ENCODE measurements at places on chromosomes 16 and 17.

- no peak for DNase-seq
Observed at GRCh38 chr17:82242977-82243647, 14.3 kb downstream of the SLC16A3 start.

DNA sequence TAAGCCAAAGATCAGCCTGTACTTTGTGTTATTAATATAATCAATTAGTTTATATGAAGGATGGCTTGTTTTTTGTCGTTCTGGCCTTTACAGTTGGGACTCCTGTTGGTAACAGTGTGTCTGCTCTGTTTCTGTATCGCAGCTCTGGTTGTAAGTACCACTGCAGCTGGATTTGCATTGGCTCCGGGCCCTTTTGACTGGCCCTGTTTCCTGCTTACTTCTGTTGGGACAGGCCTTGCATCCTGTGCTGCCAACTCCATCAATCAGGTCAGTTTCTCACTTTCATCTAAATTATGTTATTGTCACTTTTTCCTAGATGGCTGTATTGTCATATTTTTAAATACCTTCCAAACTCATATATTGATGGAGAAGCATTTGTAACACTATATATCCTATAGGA is 32.7 kb downstream of the COX10 start:
- DNase-seq, result no peak

GRCh38 chr16:67084345-67085028 is 25.3 kb upstream of the PHAF1 start:
- no peak for DNase-seq

- DNase-seq, result no peak
Observed at GRCh38 chr16:70294385-70295025, 4.5 kb upstream of the DDX19B start.

- peak; percentile 4 for DNase-seq
Observed at GRCh38 chr16:86016201-86016965, 117.4 kb downstream of the IRF8 start.

DNA sequence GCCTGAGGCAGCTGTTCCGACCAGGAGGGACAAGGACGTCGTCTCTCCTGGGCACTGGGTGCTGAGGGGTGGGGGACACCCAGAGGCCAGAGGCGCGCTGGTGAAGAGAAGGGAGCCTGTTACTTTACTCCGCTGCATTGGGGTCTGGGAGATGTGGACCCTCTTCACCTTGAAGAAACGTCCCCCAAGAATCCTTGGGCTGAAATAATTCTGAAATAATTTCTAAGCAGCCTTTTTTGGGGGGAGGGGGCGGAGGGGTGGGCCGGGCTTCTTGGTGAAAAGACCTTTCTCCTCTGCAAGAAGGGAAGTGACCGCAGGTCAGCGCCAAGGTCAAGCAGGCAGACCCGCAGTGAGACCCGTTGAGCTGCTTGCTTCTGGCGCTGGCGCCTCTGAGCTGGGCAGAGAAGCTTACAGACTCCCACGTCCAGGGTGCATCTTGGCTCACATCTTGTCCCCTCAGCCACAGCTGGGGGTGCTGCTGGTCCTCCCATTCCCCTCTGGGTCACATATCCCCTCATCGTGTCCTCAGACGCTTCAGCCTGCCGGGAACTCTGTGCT is 1.1 kb downstream of the SYT17 start:
- DNase-seq, result no peak

GRCh38 chr17:27568811-27569210 is 62.2 kb upstream of the LGALS9 start:
- DNase-seq, result no peak

DNA sequence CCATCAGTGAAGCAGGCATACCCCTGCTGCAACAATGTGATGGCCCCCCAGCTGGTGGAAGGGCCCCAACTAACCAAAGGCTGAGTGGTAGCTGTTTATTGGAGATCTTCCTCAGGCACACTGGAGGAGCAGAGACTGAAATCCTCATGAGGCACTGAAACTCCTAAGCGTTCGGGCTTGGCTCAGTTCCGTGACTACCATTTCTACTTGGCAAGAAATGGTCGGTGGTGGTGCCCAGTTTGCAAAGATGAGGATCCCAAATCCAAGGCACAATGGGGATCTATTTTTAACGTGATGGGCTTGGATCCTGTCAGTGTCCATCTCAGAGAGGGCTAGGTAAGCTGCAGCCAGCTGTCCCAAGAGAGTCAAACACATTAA is 82.8 kb downstream of the TNFRSF13B start:
- DNase-seq, result no peak

DNA sequence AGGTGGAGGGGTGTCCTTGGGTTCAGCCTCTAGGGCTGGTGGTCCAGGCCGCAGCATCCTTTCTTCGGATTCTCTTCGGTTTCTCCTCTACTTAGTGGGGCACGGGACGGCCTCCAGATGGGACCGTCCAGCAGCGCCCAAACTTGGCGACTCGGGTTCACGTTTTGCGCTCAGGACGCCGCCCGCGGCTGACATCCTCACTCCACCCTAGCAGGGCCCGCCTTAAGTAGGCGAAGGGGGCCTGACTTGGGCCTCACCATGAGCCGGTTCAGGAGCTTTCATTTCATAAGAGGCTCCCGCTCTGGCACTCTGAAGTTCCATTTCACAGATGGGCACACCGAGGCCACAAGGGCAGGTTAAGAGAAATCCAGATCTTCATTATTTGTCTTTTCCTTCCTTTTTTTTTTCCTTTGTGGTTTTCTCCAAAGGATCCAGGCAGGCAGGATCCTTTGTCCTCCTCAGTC is 141.2 kb downstream of the SEC14L1 start:
- peak; percentile 38 for DNase-seq

DNA sequence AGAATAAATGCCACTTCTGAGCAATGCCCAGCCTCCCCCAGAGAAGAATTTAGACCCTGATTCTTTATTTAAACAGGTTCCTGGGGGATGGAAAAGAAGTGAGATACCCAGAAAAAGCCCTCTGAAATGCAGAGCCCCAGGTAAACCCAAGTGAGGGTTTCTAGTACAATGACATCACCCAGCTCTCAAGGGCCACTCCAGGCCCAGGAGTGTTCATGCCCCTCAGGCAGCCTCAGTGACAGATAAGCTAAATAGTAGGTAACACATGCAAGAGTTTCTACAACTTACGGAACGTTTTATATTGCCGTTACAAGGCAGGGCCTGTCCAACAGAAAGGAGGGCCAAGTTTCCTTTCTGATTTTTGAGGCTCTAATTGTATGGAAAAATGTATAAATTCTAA is 683.7 kb upstream of the SALL1 start:
- DNase-seq, result no peak

DNA sequence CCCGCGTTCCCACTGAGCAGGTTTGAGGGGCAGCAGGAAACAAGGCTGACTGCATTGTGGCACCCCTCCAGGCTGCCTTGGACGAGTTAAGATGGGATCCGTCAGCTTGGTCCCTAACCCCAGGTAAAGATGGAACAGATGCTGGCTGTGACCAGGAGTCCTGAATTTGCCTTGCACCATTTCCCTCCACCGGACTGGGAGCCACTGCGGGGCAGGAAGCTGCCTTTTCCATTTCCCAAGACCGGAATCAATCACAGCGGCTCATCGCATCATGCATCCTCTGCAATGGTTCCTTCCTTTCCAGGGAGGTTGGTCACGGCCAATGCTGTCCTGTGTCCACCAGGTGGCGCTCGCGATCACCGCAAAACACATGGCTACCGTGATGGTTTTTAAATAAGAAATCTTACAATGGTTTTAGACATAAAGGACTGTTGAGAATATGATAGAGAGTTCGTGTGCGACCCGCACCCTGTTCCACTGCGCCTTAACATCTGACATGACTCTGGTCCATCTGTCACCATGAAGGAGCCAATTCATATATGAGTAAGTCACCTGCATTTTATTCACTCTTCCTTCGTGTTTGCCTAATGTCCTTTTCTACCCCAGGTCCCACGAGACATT is 6.8 kb upstream of the MEAK7 start:
- peak; percentile 16 for DNase-seq

DNA sequence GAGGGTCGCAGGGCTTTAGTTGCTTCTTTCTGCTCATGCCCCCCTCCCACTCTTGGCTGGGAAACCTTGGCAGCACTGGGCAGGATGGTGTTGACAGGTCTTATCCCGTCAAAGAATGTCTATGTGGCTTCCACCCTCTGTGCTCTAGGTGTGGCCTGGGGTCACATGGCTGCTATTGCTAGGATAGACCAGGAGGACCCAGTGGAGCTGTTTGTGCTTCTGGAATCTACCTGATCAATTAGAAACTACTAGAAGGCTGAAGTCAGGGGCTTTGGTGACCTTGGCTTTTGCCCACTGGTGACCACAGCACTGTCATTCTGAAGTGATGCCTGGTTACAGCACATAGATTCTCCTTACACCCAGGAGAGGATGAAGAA is 105.8 kb downstream of the CMIP start:
- DNase-seq, result no peak

GRCh38 chr16:85615852-85616606 is 2.9 kb downstream of the GSE1 start:
- DNase-seq, result peak; percentile 9

DNA sequence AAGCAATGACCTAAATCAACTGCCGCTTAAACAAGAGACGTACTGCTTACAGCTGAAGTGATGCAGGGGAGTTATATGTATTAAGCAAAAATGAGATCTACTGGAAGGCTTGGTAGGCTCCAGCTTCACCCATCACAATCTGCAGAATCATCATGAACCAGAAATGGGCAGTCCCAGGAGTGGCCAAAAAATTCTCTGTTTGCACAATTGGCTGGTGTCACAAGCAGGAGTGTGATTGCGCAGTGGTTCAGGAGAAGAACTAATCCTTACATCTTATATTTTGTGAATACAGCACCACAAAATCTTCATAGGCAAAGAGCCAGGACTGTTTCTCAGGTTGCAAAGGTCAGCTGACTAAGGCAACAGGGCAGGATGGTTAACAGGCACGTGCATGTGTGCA is 75.9 kb downstream of the CES1 start:
- no peak for DNase-seq

- no peak for DNase-seq
Observed at GRCh38 chr16:66097751-66098150, 268.7 kb upstream of the CDH5 start.

DNA sequence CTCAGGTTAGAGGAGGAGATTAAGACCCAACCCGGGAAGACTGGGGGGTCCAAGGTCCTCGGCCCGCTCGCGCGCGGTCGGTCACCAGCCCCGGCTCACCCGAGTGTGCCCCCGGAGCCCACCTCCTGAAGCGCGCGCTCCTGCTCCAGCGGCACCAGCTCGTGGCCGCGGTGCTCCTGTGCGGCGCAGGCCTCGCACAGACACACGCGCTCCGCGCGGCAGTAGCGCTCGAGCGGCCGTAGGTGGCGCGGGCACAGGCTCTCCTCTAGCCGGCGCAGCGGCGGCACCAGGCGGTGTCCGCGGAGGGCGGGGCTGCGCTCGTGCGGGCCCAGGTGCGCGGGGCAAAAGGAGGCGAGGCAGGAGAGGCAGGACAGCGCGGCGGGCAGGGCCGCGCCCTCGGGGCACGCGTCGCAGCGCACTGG is 618 bp downstream of the TRIM47 start:
- peak; percentile 51 for DNase-seq

DNA sequence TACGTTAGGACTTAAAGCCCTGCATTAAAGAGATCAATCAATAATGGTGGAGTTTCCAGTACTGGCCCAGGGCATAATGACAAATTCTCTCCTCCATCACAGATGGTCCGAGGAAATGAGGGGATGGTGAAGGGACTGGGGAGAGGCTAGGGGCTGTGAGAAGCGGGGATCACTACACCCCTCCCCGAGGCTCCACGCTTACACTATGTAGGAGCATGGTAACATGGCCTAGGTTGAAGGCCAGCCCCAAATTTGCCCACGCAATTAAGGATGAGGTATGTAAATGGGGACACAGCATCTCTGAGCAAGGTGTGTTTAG is 8.0 kb upstream of the AKTIP start:
- no peak for DNase-seq

DNA sequence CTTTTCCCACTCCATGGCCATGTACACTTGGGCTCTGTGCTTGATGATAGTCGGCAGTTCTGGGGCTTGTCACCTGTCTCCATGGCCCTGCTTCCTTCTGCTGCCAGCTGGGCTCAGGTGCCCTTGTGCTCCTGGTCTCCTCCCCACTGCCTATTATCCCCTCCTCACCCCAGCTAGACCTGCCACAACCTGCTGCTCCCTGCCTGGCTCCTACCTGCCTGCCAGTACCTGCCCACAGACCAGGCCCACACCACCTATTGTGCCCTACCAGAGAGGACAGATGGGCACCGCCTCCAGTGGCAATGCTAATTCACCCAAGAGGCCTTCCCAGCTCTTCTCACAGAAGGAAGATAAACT is 538 bp upstream of the RAPGEFL1 start:
- DNase-seq, result no peak

GRCh38 chr17:79192503-79193351 is 118.1 kb downstream of the ENGASE start:
- no peak for DNase-seq

DNA sequence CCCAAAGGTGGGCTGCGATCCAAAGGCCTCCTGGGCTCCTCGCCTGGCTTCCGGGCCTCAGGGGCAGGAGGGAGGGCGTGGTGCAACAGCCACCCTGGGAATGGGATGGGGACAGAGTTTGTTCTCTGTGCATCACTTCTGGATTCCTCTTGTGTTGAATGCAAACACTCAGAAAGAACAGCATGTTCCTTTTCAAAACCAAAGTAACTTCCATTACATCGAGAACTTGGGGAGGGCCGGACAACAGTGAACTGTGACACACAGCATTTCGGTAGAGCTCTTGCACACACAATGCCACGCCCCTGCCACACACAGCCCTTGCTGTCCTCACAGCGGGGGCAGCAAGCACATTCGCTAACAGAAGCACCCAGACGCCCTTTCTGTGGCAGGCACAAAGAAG is 36.1 kb upstream of the FASN start:
- no peak for DNase-seq

- DNase-seq, result no peak
Observed at GRCh38 chr16:67648764-67649407, 3.9 kb downstream of the CARMIL2 start.

GRCh38 chr17:77345260-77345910 is 204.6 kb downstream of the SEC14L1 start:
- no peak for DNase-seq

DNA sequence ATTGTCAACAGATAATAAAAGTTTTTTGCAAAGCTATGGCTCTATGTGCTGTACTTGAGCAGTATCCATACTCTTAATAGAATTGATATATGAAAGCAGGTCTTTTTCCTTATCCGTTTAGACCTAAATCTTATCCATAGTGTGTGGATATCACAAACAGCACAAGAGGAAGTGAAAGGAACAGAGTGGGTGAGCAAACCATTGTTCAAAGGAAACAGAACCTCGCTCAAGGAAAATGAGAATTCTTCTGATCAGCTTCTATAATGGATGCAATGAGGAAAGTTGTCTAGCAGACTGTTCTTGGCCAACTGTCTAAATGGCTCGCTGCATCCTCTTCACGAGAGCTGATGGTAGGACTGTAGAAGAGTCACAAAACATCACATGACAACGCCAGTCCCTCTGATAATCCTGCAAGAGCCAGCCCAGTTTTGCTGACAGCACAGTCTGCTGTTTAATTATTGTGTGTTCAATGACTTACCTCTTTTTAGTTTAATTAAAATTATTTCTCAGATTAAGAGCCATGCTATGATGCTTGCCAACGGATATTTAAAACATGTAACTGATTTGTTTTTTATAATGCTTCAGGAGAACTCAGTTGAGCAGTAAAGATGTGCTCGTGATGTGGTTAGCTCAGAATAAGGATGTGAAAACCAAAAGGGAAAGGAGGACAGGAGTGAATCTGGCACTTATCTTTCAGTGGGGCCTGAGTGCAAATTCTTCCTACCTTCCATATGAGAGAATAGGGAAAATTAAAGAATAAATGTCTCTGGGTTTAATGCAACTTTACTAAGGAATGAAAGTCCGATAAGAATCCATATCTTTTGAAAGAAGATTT is 38.5 kb downstream of the WWOX start:
- no peak for DNase-seq

- DNase-seq, result no peak
Observed at GRCh38 chr16:11671676-11672075, 3.4 kb downstream of the SNN start.
